ENCODE measurements at places on chromosomes 4 and X.
A peak's percentile ranks its signal among the peaks of the same experiment; 100 is the strongest.

DNA sequence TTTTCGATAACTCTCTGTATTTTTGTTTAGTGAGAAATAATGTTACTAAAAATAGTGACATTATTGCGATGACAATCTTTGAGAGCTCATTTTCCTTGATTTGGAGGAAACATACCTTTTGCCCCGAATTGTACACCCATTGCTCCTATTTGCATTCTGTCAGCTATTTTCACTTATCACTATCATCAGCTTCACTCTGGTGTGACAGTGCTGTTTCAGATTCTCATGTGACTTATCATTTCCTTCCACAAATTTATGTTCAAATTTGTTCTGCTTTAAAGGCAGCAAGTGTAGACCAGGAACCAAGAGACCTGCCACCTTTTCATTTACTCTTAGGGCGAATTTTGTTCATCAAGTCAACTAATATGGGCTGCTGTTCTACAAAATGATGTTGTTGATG lies 179.4 kb downstream of the RBM46 start:
- DNase-seq, result no peak

GRCh38 chrX:67648361-67648760 lies 104.5 kb downstream of the AR start:
- DNase-seq, result no peak

- DNase-seq, result no peak
Observed at GRCh38 chr4:76300012-76300411, 6.5 kb upstream of the STBD1 start.

DNA sequence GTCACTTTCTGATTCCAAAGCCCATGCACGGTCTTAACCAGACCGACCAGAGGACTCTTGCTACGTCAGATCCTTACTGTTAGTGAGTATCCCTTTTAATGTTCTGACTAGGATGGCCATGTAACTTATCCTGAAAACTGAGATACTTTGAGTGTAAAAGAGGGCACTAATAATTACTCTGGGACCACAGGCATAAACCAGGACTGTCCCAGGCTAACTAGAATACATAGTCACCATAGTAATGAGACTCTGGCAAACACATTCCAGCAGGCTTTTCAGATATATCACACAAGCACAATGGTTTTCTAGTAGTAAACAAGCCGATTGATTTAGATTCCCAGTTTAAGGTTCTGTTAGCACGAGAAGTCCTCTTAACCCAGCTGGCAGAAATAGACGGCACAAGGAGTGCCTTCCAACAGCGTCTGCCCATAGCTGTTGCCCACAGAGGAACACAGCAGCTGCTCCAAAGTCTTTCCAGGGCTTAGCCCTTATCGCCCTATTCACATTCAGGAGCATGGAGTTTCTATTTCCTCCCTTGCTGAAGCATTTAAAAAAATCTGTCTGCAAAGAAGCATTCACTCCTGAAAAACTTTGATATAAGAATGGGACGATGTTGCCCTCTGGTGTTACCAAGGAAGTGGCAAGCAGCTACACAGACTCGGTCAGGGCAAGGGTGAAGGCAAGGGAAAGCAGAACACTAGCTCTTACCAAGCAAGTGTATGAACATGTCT lies 92.4 kb downstream of the CXCL13 start:
- DNase-seq, result peak; percentile 23

DNA sequence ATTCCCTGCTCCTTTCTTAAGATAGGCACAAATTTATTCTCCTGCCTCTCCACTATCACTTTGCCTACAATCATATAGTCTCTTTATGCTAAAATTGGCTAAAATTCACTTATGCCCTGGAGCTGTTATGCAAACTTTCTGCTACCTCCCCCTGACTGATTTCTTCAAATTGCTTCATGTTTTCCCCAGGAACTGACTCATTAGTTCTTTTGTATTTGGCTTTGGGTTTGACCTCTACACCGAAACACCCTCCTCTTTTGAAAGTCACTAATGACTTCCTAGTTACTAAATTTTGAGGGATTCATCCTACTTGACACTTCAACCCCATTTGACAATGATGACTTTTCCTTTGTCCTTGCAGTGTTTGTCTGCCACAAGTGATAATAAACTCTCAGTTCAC lies 222.6 kb downstream of the NDST4 start:
- DNase-seq, result no peak

DNA sequence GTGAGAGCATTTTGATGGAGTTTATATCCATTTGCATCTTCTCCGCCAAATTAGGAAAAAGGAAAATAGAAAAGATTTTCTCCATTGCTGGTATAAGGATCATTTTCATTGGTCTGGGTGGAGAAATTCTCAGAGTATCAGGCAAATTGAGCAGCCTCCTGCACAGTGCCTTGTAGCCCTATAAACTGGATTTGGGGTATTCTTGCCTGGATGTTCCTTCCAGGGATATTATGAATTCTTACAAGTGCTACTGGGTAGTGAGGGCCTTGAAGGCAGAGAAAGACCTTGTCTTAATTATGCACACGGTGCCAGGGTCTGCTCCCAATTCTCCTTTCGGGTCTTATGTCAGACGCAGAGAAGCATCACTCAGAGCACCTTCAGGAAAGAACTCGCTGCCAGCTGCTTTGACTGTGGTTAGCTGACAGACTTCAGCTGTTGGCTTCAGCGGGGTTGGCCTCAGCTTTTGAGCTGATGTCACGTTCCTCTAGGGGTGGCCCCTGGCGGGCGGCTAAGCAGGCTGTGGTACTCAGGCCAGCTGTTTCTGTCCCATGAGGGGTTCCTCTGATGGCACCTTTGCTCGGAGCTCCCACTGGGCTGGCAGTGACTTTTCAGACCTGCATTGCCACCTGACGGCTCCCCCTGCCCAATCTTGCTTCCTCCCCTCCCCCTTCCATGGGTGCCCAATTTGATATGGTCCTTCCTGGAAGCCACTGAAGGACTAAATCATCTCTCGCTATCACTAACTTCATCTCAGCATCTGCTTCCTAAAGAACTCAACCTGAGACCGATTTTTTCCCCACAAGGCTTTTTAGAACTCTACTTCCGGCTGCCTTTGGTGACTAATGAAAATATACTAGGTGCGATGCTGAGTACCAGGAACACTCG lies 519.5 kb downstream of the BCOR start:
- DNase-seq, result no peak

DNA sequence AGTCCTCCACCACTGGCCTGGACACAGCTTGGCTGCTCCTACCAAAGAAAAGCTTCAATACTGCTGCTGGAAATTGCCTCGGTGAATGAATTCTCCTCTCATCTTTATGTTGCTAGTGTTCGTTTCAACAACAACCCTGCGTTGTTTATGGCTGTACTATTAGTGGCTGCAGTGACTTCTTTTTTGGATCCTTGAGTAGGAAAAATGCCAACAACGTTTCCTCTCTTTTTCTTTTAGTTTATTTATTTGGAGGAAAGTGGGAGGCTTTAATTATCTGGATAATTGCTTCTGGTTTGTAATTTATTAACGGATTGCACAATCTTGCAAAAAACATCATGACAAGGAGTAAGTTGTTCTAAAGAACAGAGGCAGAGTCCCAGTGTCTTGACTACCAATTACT lies 464.1 kb upstream of the TRAM1L1 start:
- DNase-seq, result no peak

GRCh38 chr4:1777822-1778641 lies 15.1 kb upstream of the FGFR3 start:
- peak; percentile 66 for DNase-seq

- DNase-seq, result no peak
Observed at GRCh38 chrX:83185887-83186286, 322.2 kb upstream of the POU3F4 start.
